ENCODE measurements at places on chromosomes 5 and 9.

DNA sequence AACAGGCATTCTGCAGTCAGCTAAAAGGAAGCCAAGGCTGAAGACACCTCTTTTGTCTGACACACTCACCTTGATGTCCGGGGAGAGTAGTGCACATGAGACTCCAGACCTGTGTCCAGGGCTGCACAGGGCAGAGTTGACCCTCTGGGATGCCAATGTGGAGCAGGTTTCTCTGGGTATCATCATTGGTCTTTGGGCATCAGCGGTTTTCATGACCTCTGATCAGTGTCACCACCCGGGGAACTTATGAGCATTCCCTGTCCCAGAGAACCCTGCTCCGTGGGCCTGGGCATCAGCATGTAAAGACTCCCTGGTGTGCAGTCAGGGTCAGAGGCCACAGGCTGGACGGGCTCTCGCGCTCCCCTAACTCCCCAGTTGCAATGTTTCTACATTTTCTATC lies 80.2 kb downstream of the NSUN2 start:
- no peak for DNase-seq

DNA sequence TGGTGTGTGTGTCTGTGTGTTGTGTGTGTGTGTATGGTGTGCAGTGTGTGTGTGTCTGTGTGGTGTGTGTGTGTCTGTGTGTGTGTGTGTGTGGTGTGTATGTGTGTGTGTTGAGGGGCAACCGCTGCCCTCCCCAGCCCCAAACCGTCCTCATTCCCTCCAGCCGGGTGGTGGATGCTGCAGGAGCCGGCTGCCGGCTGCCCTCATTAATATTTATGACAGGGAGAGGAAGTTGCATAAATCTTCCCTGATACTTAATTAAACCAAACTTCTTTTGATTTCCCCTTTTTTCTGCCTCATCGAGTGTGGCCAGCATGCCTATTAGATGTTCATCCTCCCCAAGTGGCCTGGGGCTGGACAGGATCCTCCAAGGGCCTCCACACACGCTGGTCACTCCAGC lies 121.4 kb upstream of the MVB12B start:
- DNase-seq, result no peak

DNA sequence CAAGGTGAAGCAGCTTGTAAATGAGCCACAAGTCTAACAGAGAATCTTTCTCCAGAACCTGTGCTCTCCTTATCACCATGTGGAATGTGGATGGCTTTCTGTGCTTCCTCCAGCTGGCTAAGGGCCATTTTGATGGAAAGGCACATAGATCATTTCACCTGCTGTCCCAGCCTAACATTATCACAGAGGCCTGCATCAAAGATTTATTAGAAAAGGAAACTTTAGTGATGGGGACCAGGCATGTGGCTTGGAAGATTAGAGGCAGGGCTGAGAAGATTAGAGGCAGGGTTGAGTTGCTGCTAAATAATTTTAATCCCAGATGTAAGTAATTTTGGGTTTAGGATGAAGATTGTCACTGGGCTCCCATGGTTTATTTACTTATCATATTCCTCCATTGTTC lies 6.3 kb downstream of the SPEF2 start:
- no peak for DNase-seq

DNA sequence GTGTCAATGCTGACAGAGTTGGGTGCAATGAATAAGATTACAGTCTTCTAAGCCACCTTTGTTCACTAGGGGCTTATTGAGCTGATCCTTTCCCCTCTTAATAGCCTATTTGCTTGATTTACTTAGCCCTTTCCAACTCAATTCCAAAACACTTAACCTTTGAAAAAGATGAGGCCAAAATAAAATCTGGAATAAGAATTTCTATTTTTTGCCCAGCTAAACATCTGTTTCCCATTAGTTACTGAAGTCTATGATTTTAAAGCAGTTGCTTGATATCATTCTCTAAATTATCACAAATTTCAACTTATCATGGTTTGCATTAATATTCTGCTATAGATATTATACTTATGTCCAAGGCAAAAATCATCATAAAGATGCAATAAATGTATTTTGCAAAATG lies 1272.0 kb upstream of the ACO1 start:
- no peak for DNase-seq

DNA sequence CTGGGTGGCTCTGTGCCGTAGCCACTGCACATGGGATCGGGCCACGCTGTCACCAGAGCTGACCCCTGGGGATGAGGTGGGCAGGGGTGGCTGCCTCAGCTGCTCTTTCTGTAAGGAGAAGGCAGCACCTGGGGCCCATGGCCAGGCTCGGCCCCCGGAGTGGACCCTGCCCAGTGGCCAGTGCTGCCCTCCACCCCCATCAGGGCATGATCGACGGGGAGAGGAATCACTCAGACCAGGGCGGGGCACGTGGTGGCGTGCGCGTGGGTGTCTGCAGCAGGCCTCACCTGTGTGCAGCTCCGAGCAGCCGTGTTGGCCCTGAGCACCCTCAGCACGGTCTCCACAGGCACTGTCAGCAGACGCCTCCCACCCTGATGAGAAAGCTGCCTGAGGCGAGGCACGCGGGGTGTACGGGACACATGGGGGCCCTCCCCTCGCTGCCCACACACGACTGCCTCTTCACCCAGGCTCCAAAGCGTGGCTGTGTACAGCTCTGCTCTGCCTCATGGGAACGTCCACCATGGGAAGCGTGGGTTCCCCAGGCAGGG lies 8.6 kb upstream of the CARD9 start:
- no peak for DNase-seq

DNA sequence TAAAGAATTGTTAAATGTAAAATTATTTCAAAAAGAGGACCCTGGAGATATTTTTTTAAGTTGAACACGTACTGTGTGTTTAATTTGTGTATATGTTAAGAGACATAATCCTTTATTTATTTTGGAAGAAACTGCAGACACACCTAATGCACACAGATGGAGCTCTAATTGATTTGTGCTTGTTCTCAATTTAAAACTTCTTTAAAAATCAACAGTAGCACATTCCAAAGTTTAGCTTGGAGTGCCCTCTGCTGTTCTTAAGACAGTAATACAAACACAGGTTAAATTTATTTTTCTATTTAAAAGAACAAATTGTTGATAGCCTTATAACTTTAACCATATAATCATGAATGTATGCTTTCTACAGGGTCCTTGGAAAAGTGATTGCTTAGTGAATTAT lies 277.6 kb upstream of the ADAMTS16 start:
- peak; percentile 19 for DNase-seq

- no peak for DNase-seq
Observed at GRCh38 chr9:24766081-24766480, 220.4 kb upstream of the IZUMO3 start.

- DNase-seq, result no peak
Observed at GRCh38 chr9:134957945-134958227, 40.2 kb upstream of the FCN1 start.

All from NCI-H2029 treated with DMSO at 0.1 percent for 48 hours (cell line).